ENCODE measurements at places on chromosomes 6 and 20.
A peak's percentile ranks its signal among the peaks of the same experiment; 100 is the strongest.

GRCh38 chr6:20434766-20435165 is 33.1 kb downstream of the E2F3 start:
- no peak for DNase-seq

GRCh38 chr6:37347177-37347576 is 6.6 kb upstream of the RNF8 start:
- DNase-seq = no peak

DNA sequence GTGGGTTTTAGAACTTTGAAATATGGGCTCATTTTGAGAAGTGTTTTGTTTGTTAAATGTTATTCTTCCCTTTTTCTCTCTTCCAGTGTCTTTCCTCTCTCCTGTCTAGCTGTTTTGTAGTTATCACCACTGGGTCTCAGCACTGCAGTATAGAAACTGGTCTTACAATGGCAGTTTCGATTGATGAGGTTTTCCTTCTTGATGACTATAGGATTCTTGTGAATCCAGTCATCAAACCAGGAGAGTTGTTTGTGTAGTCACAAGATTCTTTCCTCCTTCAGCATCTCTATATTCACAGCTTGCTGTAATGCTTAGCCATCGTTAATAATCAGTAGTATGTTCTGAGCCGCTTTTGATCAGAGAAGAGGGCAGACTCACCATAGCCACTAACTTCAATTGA is 172.3 kb downstream of the OGFRL1 start:
- no peak for DNase-seq

GRCh38 chr20:44891826-44892225 is 6.3 kb downstream of the YWHAB start:
- no peak for DNase-seq

GRCh38 chr6:43913375-43914271 is 143.6 kb downstream of the VEGFA start:
- no peak for DNase-seq

- DNase-seq = peak; percentile 58
Measured at GRCh38 chr20:58515233-58516212, at the start of gene APCDD1L. APCDD1L (minus strand) TSS chr20:58515399; CDS start chr20:58514707, 692 bp downstream.

GRCh38 chr6:137229075-137229759 is 10.0 kb upstream of the IFNGR1 start:
- no peak for DNase-seq

DNA sequence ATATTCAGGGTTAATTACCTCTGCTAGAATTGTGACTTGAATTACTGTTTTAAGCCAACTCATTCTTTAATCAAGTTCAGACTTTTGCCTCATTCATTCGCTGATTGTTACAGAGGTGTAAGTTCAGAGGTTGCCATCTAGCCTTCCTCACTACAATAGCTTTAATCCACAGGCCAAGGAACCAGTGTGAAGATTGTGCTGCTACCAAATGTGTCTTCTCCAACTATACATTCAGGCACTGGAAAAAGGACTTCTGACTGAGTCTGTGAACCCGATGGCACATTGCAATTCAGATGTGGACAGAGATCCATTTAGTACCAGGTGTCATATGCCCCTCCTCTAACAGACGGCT is 111.2 kb upstream of the ADGRF1 start:
- DNase-seq = no peak

GRCh38 chr6:106339334-106340029 is 13.9 kb upstream of the ATG5 start:
- DNase-seq = no peak

DNA sequence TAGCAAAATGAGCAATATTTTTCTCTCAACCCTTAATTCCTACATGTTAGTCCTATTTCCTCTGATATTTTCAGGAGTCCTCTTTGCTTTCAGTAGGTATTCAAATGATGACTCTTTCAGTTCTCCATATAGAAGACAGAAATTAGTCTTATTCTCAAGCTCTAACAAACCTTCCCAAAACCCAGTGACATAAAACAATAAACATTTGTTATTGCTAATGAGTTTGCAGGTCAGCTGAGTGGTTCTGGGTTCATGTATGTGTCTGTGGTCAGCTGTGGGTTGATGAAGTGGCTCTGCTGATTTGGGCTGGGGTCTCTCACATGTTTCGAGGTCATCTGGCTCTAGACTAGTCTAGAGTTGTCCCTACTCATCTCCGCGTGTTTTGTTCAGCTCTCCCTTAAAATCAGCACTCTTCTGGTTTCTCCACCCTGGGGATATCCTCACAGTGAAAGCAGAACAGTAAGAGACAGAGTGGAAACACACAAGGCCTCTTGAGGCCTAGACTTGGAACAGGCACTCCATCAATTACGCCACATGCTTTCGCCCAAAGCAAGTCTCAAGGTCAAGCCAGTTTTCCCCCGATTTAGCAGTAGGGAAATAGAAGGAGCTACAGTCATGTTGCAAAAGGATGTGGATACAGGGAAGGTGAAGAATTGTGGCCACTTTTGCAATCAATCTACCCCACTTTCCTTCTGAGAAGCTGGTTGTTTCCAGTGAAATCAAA is 273.0 kb downstream of the PLCB1 start:
- DNase-seq = no peak

DNA sequence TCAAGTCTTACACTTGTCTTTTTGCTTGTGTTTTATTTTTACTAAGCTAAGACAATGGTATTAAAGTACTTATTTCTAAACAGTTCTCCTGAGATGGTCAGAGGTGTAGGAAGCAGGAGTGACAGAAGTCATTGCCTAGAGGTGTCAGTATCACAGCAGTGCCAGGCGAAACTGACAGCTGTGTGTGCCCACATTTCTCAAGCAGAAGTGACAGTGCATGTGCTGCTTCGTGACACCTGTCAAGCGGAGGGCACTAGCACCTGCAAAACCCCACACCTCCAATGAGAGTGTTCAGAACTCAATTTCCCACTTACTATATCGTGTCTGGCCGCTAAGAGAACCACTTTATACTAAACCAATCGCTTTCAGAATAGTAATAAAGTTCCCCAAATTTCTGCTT is 82.8 kb downstream of the SLC23A2 start:
- DNase-seq = no peak

- no peak for DNase-seq
Measured at GRCh38 chr6:89789980-89790379, 29.6 kb downstream of the MDN1 start.

DNA sequence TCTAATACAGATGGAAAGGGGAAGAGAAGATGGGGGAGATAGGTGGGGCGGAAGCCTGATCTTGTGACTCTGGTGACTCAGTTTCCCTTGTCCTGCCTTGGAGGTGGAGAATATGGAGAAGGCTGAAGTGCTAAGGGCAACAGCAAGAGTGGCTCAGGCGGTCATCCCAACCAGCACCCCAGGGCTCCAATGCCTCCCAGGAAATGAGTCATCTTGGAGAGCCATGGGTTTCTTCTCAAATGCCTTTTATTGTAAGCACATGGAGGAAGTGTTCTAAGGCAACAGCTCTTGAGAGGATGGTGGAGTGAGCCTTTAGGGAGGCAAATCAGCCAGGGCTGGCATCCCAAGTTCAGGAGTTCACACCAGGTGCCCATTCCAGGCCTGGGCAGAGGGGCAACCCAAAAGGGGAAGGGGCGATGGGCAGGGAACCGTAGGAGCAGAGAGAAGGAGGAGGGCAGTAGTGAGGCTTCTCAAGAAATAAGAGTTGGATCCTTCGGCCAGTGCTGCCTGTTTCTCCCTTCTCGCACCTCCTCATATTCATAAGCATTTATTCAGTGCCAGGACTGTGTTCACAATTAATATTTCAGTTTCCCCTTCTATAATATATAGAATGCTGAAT is 13.2 kb upstream of the AHCY start:
- DNase-seq = no peak

GRCh38 chr6:125233202-125233601 is 68.6 kb downstream of the HDDC2 start:
- DNase-seq = no peak

DNA sequence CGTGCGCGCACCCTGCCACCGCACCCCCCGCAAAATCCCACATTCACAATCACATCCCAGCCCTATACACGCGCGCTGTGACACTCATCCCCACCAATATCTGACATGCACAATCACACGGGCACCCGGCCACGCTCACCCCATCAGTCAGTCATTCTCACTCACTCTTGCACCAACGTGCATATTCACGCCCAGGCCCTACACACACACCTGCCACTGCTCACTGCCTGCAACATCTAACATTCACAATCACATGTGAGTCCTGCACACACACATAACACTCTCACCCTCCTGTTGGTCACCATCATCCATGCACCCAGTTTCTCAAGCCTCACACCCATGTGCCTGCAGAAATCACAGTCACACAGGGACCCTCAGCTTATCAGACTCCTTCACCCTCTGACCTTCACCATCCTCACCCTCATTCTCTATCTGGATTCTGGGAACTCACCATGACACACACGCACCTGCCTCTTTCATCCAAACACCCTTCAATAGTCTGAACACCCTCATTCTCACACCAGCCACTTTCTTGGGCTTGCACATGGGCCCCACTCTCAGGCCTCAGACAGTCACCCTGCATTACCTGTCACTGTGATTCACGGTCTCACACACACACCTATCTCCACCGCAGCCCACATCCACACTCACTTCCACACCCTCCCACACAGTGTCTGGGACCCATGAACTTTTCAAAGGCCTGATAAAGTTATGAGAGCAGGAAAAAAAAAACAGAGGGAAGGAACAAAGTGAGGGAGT is 748 bp upstream of the ATP9A start:
- DNase-seq = no peak

GRCh38 chr6:149252622-149253021 is 64.9 kb upstream of the TAB2 start:
- DNase-seq = no peak

- DNase-seq = no peak
Measured at GRCh38 chr6:41216616-41217015, 11.5 kb upstream of the TREML4 start.

- no peak for DNase-seq
Measured at GRCh38 chr6:156150391-156150790, 626.8 kb upstream of the ARID1B start.

DNA sequence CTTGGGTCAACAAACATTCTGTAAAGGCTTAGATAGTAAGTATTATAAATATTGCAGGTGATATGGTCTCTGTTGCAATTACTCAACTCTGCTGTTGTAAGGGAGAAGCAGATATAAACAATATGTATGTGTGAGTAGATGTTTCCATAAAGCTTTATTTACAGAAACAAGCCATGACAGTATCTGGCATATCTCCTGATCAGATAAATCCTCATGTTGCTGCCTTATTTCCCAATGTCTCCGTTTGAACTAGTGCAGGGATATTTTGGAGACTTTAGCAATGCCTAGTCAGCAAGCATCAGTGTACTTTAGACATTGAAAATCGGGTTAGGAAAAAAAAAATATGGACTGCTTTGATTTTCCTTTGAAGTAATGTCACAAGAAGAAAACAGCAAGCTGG is 96.1 kb downstream of the LAMA2 start:
- DNase-seq = no peak

DNA sequence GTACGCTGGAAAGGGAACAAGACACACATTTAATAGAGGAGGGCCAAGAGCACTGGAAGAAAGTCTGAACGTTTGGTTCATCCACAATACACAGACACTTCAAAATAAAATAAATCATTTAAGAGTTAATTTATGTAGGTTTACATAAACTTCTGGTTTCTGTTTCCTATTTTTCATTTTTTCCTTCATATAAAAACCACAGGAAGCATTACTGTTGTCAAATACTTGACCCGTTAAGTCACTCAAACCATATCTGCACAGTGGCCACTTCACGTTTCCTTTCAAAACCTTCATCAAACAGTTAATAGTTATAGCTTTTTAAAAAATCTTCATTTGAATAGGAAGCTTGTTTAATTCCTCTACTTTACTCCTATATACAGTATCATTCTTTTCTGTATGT is 257.6 kb upstream of the THEMIS start:
- DNase-seq = no peak

DNA sequence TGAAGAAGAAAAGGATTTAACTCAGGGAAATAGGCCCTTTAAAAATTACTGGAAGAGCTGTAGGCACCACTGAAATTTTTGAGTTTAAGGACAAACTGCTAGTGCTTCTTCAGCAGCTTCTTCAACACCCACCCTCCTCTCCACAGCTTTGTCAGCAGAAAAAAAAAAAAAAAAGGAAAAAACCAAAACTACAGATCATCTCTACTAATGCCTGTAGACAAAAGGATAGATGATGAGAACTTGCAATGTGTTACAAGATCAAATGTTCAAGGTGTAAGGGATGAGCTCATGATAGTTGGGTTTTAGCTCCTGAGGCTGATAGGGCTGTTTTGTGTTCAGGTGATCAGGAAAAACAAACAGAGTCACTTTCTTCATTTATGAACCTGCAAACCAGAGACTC is 55.2 kb upstream of the PREP start:
- DNase-seq = no peak

GRCh38 chr6:140045116-140045515 is 670.7 kb upstream of the CITED2 start:
- DNase-seq = no peak

- DNase-seq = no peak
Measured at GRCh38 chr6:143026696-143027449, 33.8 kb upstream of the AIG1 start.

DNA sequence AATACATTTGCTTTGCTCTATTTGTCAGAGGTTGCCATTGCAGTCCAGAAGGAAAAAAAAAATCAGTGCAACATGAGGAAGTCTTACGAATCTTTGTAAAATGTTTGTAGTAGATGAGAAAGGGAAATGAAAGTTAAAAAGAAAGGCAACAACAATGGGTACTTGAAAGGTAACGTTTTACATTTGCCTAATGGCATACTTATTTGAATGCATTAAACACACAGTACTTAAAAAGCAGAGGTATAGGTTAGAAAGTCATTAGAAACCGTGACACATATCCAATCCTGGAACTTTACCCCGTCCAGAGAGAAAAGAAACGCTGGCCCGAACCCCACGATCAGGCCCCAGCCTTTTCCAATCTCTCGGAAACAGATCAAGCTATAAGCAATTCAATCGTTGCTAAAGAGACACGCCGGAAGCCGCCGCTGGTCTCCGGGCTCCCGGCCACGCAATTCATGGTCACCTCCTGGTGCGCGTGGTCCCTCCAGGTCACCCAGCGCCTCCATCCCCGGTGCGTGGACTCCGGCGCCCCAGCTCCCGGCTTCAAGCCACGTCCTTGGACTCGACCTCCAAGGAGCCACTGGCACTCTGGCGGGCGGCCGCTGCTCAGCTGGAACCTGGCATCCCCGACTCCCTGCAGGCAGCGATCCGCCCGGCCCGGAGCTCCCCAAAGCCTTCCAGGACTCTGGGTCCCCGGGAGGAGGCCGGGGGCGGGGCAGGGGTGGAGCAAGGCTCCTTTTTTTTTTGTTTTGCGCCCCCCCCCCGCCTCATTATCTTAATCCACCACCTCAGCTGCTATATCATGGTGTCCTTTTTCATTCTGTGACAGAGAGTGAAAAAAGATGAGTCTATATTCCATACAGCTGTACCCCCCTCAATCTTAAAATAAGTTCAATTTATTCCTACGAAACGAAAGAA is at the start of gene SLC18B1:
Gene SLC18B1, minus strand, starts transcription at position 687 of the 918 bp plus-strand sequence. Its CDS starts 181 bp downstream, at position 506.
- peak; percentile 71 for DNase-seq

GRCh38 chr6:156618600-156619205 is 158.5 kb upstream of the ARID1B start:
- DNase-seq = no peak

GRCh38 chr6:16206595-16207037 is 31.8 kb upstream of the GMPR start:
- DNase-seq = no peak
